ENCODE measurements at places on chromosomes 13 and 19. TPM values are rescaled to one million over a fixed set of nuclear protein-coding genes. Genes with fewer than 3 reads are reported as not detected.

The FAM216B gene
- total RNA-seq: not detected

The OR7A5 gene
- total RNA-seq: not detected

The NOVA2 gene
- total RNA-seq: not detected

The OR7D2 gene
- total RNA-seq: not detected

The LRG1 gene
- total RNA-seq: not detected

The PPFIA3 gene
- total RNA-seq: 8.0 TPM

The ZNF132 gene
- total RNA-seq: 8.0 TPM

The STOML3 gene
- total RNA-seq: not detected
